DMS53 (cell line): ENCODE measurements at places on chromosomes 4 and X.
A peak's percentile ranks its signal among the peaks of the same experiment; 100 is the strongest.

DNA sequence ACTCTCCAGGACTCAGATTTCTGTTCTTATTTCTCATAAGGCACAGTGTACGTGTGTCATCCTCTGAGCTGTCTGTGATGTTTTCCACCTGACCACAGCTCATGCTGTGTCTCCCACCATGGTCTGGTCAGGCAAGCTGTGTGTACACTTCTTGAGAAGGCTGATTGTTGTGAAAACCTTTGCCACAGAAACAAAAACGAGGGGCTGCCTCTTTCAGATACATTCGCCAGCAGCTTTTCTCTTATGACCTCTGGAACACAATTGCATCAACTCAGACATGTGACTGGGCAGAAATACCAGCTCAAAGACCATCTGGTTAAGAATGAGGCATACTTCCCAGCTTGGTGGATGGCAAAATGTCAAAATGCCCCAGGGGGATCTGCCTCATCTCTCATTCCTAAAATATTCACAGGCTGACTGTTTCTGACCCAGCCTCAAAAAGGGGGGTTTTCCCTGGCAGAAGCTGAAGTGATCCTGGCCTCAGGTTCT lies 46.1 kb downstream of the PGRMC2 start:
- DNase-seq = no peak

- DNase-seq = peak; percentile 54
Measured at GRCh38 chr4:80196922-80197573, at the start of gene PRDM8. Gene PRDM8, plus strand, starts transcription at chr4:80197503. Its CDS starts 2,578 bp downstream, at chr4:80200081.

DNA sequence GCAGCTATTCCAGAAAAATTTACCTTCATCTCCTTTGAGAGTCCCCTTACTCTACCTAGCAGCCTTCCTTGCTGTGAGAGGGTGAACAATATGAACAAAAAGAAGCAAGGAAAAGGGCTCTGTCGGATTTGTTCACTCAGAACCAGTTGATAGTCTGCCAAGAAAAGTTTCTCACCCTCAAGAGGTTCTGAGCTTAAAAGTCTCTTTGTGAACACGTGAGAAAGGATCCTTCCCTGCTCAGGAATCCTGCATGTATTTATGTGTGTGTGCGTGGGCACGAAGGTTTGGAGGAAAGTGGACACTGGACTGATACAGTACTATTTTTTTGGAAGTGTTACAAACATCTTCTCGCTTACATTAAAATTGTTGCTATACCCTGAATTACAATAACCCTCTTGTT lies 178.6 kb upstream of the JADE1 start:
- DNase-seq = no peak

DNA sequence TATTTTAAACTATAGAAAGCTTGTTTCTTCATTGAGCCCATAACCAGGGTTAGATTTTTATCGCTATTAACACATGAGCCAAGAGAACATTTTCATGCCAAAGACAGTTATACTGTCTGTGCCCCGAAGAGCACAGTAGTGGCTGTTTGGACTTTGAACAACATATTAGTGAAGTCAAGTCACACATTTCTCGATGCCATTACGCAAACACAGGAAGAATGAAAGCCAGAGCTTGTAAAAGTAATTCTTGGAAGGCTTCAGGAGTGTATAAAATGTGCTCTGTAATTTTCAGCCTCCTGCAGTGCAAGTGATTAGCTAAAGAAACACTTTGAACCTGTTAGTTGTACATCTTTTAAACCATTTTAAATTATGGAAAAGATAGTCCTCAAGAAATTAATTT lies 590.7 kb upstream of the PITX2 start:
- DNase-seq = no peak

- peak; percentile 46 for DNase-seq
Measured at GRCh38 chr4:22739968-22740367, 47.2 kb downstream of the GBA3 start.

DNA sequence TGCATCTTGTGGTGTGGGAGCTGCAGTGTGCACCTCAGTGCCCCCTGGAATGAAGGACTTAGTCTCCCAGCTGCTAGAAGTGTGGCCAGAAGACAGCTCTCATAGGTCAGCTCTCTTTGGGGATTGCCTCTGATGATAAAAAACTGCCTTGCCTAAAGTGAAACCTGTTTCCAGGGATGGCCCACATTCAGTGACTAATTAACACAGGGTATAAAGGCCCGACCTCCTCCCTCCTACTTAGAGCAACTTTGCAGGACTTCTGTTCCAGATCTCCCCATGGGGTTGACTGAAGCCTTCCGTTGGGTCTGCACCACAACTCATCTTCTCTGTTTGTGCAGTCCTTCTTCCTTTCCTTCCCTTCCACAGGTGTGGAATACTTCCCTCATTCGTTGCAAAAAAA lies 53.2 kb downstream of the SPINK2 start:
- no peak for DNase-seq

- no peak for DNase-seq
Measured at GRCh38 chrX:69110116-69110530, 55.1 kb downstream of the PJA1 start.

DNA sequence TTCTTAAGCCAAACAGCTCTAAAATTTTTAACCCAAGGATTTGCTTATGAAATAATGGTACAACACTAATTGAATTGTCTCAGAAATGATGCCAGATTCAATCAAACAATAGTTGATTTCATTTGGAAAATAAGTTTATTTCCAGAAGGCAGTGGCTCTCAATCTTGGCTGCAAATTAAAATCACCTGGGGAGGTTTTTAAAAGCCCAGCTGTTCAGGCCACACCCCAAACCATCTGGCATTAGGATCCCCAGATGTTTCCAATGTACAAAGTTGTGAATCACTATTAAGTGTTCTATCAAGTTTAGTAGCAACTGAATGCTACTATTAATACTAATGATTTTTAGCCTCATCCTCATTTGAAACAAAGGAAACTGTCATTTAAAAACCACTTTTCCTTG lies 22.2 kb downstream of the TMEM184C start:
- no peak for DNase-seq

DNA sequence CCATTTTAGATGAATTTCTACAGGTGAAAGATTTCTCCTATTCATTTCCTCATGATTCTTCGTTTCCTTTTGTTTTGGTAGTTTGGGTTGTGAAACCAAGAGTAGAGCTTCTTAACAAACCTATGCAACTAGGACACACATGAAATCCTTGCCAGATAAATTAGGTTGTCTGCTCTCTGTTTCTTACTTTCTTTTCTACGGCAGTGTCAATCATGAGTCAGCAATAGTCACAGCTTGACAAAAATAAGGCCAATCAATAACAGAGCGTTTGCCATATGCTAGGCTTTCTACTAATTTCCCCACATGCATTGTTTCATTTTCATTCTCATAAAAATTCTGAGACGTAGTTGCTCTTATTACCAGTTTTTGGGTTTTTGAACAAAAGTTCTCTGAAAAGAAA lies 20.3 kb downstream of the CLRN2 start:
- no peak for DNase-seq

DNA sequence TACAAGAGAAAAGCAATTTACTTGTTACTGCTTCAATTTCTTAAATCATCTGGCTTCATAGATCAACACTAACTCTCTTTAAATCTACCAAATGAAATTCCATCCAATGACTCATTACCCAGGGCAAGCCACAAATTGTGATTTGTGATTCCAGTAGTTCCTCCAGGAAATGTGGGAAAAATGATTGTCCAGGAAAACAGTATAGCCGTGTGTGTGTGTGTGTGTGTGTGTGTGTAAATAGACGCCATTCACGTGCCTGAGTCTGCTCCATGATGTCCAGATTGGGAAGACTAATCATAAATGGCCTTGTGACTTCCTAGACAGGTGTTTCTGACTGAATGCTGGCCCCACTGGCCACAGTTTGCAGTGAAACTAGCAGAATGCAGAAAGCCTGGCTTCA lies 121.3 kb downstream of the HS6ST2 start:
- peak; percentile 52 for DNase-seq

DNA sequence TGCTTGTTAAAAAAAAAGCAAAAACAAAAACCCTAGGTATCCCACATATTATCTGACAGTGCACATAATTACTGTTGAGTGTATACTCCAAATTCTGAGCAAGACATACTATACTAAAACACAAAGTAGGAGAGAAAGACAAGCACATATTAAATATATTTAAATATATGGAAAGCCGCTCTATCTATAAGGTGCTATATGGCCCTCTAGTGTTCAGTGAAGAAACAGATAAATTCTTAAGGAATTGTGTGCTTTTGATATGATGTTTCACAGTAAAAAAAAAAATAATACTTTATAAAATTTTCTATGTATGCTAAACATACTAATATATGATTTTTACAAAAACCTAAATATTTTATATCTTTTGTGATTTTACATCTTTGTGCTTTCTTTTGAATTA lies 137.8 kb downstream of the FBXW7 start:
- peak; percentile 29 for DNase-seq

DNA sequence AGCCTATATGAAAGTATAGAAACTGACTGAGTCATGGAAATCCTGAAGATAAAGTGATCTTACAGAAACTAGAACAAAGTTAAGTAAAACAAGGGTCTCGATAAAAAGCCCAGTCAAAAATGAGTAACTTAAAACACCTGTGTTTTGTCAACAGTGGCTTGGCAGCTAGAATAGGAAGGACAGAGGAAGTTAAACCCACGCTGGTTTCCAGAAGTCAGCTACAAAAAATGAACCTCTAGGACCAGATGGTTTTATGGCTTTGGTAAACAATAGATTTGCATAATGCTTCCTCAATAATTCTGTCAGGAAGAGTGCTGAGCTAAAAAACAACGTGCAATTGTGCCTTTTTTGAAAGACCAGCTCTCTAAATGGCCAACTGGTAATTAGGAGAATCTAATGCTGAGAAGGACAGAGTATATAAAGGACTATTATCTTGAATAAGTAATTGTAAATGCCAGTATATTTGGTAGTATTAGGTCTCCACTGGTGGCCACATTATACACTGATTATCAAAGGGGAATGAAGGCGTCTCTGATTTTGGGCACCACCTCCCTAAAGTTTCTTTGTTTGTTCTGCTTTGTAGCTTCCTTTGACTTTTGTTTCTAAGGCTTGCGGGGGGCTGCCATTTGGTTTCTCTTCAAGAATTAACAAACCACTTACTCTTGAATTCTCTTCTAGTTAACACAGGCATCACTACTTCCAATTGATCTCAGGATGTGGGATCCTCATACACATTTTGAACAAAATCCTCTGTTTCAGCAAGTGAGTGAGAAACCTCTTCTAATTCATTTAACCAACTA lies 72.2 kb upstream of the PPP3CA start:
- peak; percentile 71 for DNase-seq

DNA sequence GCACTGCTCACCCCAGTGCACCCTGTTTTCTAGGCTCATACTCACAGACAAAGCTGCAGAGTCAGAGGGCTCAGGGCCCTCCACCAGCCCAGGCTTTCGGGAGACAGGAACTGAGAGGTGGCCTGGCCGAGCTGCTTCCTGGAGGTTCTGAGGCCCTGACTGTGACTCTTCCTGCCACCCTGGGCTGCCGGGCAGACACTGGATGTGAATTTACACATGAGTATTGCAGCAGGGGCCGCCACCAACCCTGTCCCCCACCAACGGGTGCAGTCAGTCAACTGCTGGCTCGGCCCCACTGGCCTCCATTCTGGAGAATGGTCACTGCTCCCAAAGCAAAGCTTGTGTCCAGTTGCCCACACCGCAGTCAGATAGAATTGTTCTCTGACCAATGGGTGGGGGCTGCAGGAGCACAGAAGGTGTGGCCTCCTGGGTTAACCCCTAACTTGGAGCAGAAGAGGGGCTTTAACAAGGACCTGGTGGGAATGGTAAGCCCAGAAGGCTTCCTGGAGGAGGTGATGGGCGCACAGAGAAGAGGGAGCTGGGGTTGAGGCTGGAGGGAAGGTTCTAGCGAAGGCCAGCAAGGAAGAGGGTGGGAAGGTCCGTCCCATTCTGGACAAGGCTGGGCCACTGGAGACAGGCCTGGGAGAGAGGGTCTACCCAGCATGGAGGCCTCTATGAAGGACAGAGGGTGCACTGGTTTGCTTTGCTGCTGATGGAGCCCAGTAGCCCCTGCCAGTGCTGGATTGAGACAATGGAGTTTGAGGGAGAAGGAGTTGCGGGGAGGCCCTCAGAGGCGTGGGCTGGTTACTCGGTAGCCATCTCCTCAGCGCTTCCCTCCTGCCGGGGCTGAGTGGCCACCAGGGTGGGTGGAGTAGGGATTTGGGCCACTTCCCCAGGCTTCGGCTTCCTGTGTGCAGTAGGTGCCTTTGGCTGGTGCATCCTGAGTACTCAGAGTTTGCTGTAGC lies 135.3 kb downstream of the CPZ start:
- DNase-seq = no peak

GRCh38 chr4:27056281-27056680 lies 195.6 kb downstream of the STIM2 start:
- no peak for DNase-seq

GRCh38 chrX:46823481-46823880 lies 13.4 kb upstream of the RP2 start:
- no peak for DNase-seq

GRCh38 chr4:41930139-41930831 lies 4.9 kb upstream of the TMEM33 start:
- DNase-seq = peak; percentile 16

- DNase-seq = peak; percentile 58
Measured at GRCh38 chr4:85459736-85460135, 15.2 kb upstream of the ARHGAP24 start.

GRCh38 chr4:26858035-26858918 lies 2.4 kb upstream of the STIM2 start:
- peak; percentile 69 for DNase-seq

DNA sequence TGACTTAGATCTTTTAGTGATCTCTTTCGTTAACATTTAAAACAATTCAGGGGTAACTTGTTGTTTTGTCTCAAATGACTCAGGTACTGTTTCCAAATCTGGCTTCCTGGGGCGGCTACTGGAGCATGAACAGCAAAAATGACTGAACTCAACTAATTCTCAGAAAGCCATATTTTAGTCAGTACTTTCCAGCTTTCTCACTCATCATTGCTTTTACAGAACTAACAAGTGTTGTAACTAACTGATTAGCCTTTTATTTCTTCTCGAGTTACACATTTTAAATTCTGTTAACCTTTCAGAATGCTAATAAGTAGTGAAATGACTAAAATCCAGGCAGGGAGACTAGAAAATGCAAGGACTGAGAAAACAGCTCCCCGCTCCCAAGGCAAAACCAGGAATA lies 55.3 kb downstream of the JADE3 start:
- DNase-seq = no peak

DNA sequence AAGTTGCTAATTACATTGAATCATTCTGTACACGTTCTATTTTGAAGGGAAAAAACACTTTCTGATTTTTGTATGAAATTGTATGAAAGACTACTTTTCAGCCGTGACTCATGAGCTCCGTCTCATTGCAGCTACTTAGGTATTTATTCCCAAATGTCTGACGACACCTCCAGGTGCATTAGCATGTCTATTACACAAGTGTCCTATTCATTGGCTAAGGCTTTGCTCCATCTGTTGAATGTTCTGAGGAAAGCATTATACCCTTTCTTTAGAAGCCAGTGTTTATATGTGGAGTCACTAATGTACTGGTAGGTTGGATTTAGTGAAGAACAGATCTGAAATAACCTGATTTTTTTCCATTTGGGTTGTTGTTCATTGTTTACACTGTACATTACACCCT lies 51.8 kb downstream of the MAP7D3 start:
- DNase-seq = no peak
